ENCODE measurements at places on chromosomes 2 and 18. TPM values are rescaled to one million over a fixed set of nuclear protein-coding genes. Genes with fewer than 3 reads are reported as not detected.

DNA sequence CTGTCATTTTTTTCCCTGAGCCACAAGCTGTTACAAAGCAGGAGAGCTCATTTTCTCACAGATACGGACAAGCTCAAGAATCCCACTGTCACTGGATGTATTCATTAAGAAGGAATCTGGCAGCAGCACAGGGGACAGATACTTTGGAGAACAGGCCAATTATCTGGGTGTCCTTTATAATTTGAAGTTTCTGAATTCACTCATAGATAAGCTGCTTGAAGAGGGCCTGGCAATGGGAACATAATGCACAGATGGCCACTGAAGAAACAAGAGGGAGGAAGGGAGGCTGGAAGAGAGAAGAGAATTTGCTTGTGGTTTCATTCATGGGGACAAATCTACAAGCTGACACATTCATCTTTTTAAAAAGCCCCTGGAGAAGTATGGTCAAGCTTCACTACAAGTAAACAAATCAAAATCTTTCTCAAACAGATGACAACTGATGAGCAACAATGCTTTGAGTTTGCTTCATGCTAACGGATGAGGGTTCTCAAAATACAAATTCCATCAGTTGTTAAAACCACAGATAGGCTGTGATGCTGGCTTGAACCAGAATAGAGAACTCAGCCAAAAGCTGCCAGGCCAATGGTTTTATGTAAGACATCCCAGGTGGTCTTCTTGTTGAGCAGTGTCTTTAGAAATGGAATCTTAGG is 11.9 kb downstream of the BCL2 start:
- no peak for DNase-seq
- peaks cover 85% of the 10 kb centered on the region for H3K4me1 ChIP-seq
- H3K27ac ChIP-seq, result peak overlapping the region; percentile 18
- no peaks in the 10 kb centered on the region for H3K27me3 ChIP-seq

DNA sequence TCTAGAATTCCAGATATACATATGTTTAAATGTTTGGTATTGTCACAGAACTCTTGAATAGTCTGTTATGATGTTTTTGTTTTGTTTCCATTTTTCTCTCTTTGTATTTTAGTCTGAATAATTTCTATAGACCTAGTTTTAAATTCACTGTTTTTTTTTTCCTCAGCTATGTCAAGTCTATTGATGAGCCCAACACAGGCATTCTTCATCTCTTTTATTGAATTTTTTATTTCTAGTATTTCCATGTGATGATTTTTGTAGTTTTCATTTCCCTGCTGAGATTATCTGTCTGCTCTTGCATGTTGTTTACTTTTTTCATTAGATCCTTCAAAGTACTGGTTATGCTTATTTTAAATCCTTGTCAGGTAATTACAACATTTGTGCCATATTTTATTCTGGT is 254.7 kb downstream of the C1D start:
- H3K36me3 ChIP-seq, result no peaks in the 10 kb centered on the region
- no peak for DNase-seq
- no peak overlapping the region for H3K4me3 ChIP-seq
- no peak overlapping the region for H3K27ac ChIP-seq
- no peaks in the 10 kb centered on the region for H3K4me1 ChIP-seq

DNA sequence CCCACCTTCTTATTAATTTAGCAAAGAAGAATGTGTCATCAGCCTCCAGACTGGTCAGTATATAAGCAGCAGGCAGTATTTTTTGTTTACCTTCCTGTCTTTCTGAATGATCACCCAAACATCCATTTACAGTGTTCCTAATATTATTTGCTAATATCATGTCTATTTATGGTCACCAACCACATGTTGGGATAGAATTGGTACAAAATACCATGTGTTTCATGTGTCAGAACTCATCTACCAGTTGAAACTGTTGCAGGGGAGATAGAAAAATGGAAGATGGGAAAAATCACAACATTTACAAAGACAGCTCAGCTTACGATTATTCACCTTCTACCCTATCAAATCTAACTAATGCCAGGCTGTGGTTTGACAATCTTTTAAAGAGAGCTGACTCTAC is 66.2 kb downstream of the ANKRD44 start:
- no peaks in the 10 kb centered on the region for H3K27me3 ChIP-seq
- DNase-seq, result no peak
- peak overlapping the region; percentile 53 for H3K27ac ChIP-seq
- peaks cover 38% of the 10 kb centered on the region for H3K36me3 ChIP-seq

- no peak for DNase-seq
- no peaks in the 10 kb centered on the region for H3K27me3 ChIP-seq
- no peaks in the 10 kb centered on the region for H3K36me3 ChIP-seq
- no peaks in the 10 kb centered on the region for H3K4me1 ChIP-seq
Observed at GRCh38 chr2:182117196-182117595, 131.5 kb downstream of the PPP1R1C start.

- no peak for DNase-seq
- H3K36me3 ChIP-seq, result no peaks in the 10 kb centered on the region
- peaks cover 8% of the 10 kb centered on the region for H3K27me3 ChIP-seq
- no peaks in the 10 kb centered on the region for H3K4me1 ChIP-seq
- H3K4me3 ChIP-seq, result no peak overlapping the region
Observed at GRCh38 chr2:71971493-71971892, 176.2 kb downstream of the CYP26B1 start.

- H3K4me1 ChIP-seq, result peaks cover 14% of the 10 kb centered on the region
- H3K27ac ChIP-seq, result no peak overlapping the region
- H3K36me3 ChIP-seq, result no peaks in the 10 kb centered on the region
- H3K27me3 ChIP-seq, result peaks cover 59% of the 10 kb centered on the region
Observed at GRCh38 chr2:178197791-178198190, 3.5 kb downstream of the OSBPL6 start.

DNA sequence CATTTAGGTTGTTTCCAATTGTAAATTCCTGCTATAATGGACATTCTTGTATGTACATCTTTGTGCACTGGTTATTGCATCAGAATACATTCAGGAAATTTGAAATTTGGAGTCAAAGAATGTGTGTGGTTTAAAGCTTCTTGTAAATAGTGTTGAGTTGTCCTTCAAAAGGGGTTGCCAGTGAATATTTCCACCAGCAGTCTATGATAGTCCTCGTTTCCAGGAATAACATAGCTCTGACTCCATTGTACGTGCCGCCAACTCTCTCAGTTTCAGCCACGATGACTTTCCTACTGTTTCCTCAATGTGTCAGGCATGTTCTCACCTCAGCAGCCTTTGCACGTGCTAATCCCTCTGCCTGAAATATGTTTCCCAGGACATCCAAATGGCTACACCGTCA is 10.9 kb upstream of the HS6ST1 start:
- peaks cover 3% of the 10 kb centered on the region for H3K4me1 ChIP-seq
- peaks cover 2% of the 10 kb centered on the region for H3K36me3 ChIP-seq
- no peak overlapping the region for H3K4me3 ChIP-seq
- DNase-seq, result no peak

DNA sequence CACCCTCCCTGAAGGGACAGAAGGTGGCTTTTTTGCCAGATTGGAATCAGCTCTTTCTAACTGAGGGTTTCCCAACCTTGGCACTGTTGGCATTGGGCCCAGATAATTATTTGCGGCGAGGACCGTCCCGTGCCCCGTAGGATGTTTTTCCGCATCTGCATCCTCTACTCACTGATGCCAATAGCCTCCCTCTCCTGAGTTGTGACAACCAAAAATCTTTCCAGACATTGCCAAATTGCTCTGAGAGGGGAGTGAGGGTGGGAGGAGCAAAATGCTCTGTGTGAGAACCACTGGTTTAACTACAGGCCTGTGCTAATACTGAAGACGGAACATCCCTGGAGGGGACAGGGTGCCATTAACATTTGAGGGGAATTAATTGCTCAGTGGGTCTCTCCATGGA is 33.6 kb upstream of the GLI2 start:
- no peak for DNase-seq
- no peak overlapping the region for H3K27ac ChIP-seq
- H3K36me3 ChIP-seq, result no peaks in the 10 kb centered on the region
- H3K27me3 ChIP-seq, result peaks cover 8% of the 10 kb centered on the region

DNA sequence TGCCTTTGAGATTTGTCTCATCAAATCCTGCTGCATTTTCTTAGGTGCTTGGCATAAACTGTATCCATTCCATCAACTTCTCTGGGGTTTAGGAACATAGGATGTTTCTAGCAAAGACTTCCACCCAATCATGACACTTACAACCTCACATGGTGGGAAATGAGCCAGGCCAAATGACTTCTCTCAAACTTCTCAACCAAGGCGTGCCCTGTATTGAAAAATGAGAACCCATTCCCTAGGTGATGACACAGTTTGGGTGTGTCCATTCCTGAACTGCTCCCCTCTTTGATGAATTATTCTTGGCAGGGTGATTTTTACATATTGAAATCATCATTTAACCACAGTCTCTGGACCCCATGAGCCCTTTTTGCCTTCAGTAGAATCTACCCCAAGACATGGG is 161.1 kb downstream of the EN1 start:
- no peak overlapping the region for H3K4me3 ChIP-seq
- DNase-seq, result no peak
- H3K4me1 ChIP-seq, result no peaks in the 10 kb centered on the region
- no peaks in the 10 kb centered on the region for H3K27me3 ChIP-seq
- H3K36me3 ChIP-seq, result no peaks in the 10 kb centered on the region

- H3K36me3 ChIP-seq, result no peaks in the 10 kb centered on the region
- no peaks in the 10 kb centered on the region for H3K27me3 ChIP-seq
- H3K4me1 ChIP-seq, result no peaks in the 10 kb centered on the region
- H3K4me3 ChIP-seq, result no peak overlapping the region
- H3K27ac ChIP-seq, result no peak overlapping the region
- no peak for DNase-seq
Observed at GRCh38 chr2:79984476-79984875, 320.1 kb downstream of the LRRTM1 start.

GRCh38 chr2:40165509-40165844 is 286.4 kb downstream of the SLC8A1 start:
- H3K4me1 ChIP-seq, result no peaks in the 10 kb centered on the region
- H3K27me3 ChIP-seq, result no peaks in the 10 kb centered on the region

DNA sequence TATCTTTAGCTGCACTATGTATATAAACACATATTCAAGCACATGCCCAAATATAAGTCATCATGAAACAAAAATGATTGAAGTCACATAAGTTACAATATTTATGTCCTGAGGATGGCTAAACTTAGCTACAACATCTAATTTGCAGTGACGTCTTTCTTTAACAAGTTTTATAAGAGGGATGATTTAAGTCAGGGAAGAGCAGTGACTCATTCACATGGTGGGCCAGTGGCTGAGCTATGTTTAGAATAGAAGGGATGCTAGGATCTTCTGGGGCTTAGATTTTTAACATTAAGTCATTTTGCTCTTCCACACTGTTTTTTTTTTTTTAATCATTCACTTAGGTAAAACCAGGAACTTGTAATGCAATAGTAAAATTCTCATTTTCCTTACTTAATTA is 22.3 kb downstream of the ADCYAP1 start:
- no peak overlapping the region for H3K4me3 ChIP-seq

DNA sequence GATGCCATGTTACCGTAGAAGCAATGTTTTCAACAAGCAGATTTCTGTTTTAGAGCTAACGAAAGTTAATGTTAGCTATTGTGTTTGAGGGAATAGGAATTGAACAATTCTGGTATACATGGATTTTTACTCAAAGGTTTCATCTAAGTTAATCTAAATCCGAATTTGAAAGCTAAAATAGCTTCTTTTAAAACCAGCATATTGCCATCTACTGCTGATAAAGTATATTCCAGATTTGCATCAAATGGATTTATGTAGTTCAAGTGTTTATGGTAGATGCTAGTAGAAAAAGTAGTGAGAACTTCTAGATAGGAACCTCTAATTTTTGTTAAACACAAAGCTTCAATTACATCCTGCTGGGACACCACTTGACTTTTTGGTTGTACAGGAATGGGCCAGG is 1569.5 kb upstream of the NXPH2 start:
- H3K36me3 ChIP-seq, result no peaks in the 10 kb centered on the region
- no peak overlapping the region for H3K27ac ChIP-seq
- H3K27me3 ChIP-seq, result no peaks in the 10 kb centered on the region
- DNase-seq, result no peak

GRCh38 chr2:158202161-158202815 is 100.6 kb downstream of the UPP2 start:
- DNase-seq, result no peak
- H3K36me3 ChIP-seq, result no peaks in the 10 kb centered on the region
- no peak overlapping the region for H3K4me3 ChIP-seq
- H3K4me1 ChIP-seq, result no peaks in the 10 kb centered on the region
- no peak overlapping the region for H3K27ac ChIP-seq
- H3K27me3 ChIP-seq, result peaks cover 5% of the 10 kb centered on the region

DNA sequence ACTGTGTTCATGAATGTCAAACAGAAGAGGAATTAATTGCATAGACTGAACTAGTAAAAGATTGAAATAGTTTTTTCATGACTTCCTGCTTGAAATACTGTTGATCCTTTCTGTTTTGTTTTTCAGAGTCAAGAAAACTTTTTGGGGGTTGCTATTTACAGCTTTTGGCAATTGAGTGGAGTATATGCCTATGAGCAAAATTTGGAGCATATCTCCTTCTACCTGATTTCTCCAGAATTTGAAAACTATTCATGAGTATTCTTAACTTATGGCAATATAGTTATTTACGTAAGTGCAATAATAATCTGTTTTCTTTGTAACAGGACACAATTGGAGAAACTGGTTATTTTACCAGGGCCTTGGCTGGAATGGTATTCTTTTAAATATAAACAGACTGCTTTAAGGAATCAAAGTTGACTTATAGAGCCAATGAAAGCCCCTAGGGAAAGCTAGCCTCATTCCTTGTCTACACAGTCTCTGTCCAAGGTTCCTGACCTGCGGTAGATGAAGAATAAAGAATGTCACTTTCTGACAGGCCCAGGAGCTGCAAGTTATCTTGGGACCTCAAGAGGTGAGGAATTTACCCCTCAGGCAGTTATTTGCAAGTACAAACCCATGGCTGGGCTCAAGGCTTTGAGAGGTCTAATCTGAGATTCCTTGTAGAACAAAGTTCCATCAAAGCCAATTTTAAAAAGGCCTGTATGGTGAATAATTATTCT is 193.5 kb upstream of the NDUFV2 start:
- peaks cover under 1% of the 10 kb centered on the region for H3K27me3 ChIP-seq
- H3K36me3 ChIP-seq, result no peaks in the 10 kb centered on the region
- DNase-seq, result no peak
- no peak overlapping the region for H3K27ac ChIP-seq

DNA sequence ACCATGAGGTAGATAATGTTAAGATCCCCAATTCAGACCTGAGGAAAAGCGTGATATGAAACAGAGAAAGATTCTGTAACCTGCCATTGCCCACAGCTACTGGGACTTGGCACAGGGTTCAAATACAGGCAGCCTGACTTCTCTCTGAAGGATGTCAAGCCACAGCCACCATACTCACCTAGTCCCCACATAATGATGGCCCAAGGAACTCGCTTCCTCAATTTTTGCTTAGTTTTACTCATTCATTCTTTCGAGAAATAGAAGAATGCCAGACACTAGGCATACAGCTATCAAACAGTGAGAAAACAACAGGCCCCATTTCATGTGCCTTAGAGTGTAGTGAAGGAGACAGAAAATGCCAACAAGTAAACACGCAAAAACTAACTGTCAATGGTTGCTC is 980 bp upstream of the SULT1C4 start:
- H3K27me3 ChIP-seq, result peaks cover 3% of the 10 kb centered on the region
- H3K4me3 ChIP-seq, result no peak overlapping the region
- H3K4me1 ChIP-seq, result no peaks in the 10 kb centered on the region
- DNase-seq, result no peak
- H3K36me3 ChIP-seq, result no peaks in the 10 kb centered on the region
- H3K27ac ChIP-seq, result no peak overlapping the region

Gene FAM228A
- total RNA-seq, result not detected

Gene PARD3B
- not detected for total RNA-seq

Gene POTEC
- total RNA-seq, result not detected

Gene HOXD13
- not detected for total RNA-seq

Gene CSRNP3
- not detected for total RNA-seq

Gene LDLRAD4
- 33.9 TPM for total RNA-seq

Gene TRABD2A
- total RNA-seq, result 30.2 TPM

Gene LDAH
- 23.7 TPM for total RNA-seq

Gene SKA1
- 47.5 TPM for total RNA-seq
